Stimulated activated CD4-positive, alpha-beta T cell treated with anti-CD3 and anti-CD28 coated beads, Interleukin-15, amount 100 ng/mL, for 1 hour (primary cell): ENCODE measurements at places on chromosomes 1 and 21.

GRCh38 chr1:193524616-193525015 is 338.2 kb upstream of the B3GALT2 start:
- no peak for DNase-seq

- no peak for DNase-seq
Measured at GRCh38 chr21:46113497-46114176, 15.7 kb downstream of the COL6A2 start.

DNA sequence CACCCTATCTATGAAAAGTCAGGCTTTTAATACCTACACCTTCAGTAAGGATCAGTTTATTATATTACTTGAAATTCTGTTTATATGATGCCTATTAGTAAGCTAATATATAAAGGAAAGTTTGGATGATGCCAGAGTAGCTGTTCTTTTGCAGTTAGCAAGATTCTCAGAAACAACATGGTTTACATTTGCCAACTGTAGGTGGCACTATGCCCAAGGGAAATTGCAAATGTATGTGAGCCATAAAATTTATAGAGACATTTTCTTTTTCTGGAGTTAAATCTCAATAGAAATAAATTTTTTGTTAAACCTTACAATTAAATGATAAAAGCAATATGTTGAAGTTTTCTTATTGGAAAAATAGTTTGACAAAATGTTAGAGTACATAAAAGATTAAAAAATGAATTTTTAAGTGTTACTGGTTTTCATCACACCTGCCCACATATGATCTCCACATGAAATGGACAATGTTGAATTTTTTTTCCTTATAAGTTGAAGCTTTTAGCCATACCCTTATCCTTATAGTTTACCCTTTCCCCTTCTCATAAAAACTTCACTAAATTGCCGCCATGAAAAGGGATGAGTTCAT is 32.1 kb upstream of the EPHX4 start:
- no peak for DNase-seq

DNA sequence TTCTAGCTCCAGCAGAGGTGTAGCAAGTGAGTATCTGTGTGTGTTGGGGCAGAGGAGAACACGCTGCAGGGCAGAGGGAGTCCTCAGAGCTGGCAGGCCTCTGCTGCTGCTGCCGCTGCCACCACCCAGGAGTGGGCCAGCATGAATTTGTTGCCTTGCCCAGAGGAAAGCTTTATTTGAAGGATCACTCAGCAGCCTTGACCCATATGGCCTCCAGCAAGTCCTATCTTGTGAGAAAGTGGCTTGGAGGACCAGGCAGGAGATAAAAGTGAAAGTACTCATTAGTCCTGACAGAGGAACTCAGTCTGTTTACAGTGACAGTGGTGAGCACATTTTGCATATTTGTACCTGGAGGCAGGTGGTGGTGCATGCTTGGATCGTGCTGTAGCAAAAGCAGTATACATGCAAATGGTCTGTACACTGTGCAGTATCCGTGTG is 3.1 kb downstream of the TRAF5 start:
- DNase-seq = no peak

DNA sequence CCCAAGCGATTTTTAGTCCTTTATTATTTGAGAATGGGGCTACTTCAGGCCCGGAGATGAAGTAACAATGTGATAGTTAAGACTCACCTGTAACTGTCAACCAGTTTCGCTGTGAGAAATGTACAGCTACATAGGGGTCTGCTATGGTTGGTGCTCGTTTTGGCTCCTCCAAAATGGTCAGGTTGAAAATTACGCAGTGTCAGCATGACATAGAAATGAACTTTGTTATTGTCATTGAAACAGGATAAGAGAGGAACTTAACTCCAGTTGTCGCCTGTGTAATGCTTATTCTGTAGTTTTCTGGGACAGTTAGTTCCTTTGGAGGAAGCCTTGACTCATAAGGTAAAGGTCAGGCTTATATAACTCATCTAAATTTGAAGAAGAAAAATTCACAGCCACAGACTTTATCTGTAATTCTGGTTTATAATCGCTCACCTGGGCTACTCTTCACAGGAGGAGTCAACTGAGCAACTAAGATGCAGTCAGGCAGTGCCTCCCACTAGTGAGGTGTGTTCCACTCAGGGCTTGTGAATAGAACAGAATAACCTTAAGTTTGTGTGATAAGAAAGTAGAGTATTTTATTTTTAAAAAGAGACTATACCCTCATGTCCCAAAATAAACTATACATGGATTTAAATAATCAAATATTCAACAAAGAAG is 130.9 kb downstream of the CD247 start:
- DNase-seq = no peak

- DNase-seq = no peak
Measured at GRCh38 chr1:77382366-77382765, 100.5 kb downstream of the AK5 start.

DNA sequence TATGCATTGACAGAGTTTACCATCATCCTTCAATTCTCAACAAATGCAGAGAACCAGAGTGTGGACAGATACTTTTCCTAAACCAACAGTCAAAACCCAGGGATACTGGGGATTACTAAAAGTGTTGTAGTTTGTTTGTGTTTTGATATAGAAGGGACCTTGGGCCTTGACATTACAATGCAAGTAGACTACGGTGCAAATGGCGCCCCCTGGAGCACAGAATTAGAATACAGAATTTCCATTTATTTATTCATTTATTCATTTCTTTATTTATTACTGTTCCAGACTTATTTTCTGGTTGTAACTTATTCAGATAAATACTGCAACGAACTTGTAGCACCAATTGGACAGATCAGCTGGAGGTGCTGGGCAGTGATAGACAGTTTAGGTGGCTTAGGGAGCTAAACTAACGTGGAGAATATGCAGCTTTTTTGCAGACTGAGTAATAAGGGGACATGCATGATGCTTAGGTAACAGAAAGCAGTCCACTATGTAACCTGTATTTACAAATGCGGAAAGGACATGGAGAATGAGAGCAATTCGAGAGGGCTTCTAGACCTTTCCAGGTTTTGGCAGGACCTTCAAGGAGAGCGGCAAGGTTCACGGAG is 42.6 kb downstream of the KIRREL1 start:
- DNase-seq = no peak

DNA sequence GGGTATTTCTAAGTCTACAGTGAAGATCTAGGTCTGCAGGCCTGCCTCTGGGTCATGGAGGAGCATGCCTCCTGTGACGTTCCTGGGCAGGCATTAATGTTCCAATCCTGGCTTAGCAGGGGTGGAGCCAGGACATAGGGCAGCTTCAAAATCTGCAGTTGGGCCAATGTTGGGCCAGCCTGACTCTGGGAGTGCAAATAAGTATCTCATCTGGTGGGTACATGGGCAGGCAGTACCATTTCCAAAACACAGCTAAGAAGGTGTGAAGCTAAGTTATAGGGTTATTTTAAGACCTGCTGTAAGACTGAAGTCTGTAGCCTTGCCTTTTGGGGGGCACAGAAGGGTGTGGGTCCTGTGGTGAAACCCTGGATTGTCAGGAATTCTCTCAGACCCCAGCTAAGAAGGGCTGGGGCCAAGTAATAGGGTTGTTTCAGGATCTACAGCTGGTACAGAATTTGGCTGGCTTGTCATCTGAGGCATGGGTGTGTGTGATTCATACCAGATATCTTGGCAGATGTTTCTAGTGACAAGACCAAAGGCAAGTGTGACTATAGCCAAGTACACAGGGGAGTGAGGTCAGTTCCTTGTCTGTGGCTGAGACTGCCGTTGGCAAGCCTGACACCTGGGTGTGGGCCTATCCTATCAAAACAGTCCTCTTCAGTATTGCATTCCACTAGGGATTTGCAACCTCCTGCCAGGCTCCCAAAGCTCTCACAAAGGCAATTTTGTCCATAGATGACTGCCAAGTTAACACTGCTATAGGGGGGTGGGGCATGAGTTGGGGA is 468.7 kb upstream of the B3GALT2 start:
- DNase-seq = no peak

- no peak for DNase-seq
Measured at GRCh38 chr1:193111641-193112090, 6.5 kb upstream of the GLRX2 start.

DNA sequence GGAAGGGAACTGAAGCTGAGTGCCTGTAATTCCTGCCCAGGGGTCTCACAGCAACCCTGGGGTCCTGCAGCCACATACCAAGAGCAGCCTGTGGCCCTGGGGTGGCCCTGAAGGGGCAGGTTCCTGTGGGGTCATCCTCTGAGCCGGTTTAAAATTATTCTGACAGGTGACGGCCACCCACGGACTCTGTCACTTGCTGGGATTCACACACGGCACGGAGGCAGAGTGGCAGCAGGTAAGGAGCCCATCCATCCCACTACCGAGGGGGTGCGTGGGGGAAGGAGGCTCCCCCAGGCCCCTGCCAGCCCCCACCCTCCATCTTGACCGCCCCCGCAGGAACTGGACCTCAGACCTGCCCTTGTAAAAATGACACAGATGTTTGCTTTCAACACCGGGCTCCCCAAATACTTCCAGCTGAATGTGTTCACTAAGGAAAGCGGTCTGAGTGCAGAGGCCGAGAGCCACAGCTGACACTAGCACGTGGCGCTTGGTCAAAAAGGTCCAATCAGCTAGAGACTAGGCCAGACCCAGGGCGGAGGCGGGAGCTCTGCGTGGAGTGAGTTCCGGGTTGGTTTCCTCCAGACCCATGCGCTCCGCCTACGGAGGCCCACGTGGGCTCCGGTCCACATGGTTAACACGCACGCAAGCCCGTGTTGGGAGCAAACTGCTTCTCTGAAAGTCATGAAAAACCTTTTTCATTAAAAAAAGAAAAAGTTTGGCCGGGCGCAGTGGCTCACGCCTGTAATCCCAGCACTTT is 10.0 kb downstream of the YBEY start:
- peak; percentile 32 for DNase-seq

- no peak for DNase-seq
Measured at GRCh38 chr1:52059321-52059720, 3.2 kb downstream of the BTF3L4 start.

DNA sequence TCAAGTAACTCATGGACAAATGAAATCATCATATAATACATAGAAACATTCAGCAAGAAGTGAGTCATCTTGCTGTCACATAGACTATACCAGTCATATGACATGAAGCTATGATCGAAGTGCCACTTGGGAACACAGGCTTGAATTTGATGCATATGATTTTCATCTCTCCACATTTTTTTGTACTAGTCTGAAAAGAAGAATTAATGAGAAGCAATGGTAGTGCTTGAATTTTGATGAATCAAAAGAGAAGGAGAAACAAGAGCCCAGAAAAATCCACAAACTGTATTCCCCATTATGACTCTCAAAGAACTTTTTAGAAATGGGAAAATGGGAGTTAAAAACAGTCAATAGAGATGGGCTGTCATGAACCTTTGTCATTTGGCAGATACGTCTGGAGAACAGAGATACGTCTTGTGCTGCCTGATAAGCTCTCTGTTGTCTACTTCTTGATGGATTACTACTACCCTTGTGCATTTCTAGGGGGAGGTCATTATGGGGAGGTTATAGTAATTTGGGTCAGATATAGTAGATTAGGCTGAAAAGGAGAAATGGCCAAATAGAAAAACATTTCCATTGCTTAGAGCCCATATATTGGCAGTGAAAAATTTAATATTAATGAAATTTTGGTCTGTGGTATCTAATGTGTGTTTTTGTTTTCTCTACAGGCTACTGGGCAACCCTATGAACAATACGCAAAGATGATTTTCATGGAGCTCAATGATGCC is 8.0 kb upstream of the LEPR start:
- no peak for DNase-seq

DNA sequence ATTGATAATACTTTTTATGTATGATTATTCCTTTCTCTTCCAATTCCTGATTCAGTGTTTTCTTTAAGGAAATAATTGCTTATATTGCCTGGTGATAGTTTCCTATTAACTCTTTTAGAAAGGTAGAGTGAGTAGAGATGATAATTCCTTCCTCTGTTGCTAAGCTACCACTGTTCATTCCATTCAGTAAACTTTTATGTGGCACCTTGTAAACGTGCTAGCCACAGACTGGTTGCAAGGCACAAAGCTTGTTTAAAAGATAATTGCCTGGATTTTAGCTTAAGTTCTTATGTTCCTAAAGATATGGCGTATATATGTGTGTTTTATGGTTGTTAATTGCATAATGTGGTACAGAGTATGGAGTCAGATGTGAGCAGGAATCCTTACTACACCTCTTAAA is 3.2 kb downstream of the ZFYVE9 start:
- DNase-seq = no peak

- peak; percentile 45 for DNase-seq
Measured at GRCh38 chr21:32772281-32773047, 909 bp upstream of the PAXBP1 start.
